ENCODE measurements at places on chromosomes 5 and 9.

- no peak for DNase-seq
These were observed 24.9 kb upstream of the FSTL4 start for GRCh38 chr5:133637206-133637605.

- no peak for DNase-seq
These were observed 112.4 kb downstream of the MEF2C start for GRCh38 chr5:88770276-88771257.

DNA sequence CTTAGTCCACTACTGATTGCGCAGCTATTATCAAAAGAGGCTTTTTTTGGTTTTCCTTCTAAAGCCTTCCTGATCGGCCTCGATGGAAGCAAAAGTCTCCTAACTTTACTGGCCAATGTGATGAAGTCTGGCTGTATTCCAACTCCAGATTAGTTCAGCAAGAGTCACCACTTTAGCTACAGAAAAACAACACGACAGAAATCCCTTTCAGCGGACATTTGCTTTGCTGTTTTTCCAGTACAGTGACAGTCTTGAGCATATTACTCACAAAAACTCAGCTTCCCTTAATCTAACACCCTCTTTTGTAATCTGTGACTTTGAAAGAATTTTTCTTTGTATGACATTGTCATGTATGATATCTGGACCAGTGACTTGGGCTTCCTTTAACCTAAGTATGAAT lies 95.7 kb downstream of the HOMER1 start:
- DNase-seq = no peak

DNA sequence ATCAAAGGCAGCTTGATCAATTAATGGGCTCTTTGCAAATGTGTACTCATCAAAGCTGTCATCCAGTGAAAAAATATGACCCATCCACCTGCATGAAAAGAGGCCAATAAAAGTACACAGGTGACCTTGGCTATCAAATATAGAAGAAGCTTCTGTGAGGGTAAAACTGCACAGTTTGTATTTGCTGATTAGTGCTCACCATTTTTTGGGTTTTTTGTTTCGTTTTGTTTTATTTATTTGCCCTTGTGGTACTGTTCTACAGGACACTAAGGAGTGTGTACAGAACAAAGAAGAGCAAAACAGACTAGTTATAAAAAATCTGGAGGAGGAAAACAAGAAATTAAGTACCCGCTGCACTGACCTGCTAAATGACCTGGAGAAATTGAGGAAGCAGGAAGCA lies 101.3 kb downstream of the CNTLN start:
- DNase-seq = no peak

GRCh38 chr5:2433086-2433485 lies 318.4 kb downstream of the IRX2 start:
- DNase-seq = no peak
